ENCODE measurements at places on chromosomes 7 and 10. TPM values are rescaled to one million over a fixed set of nuclear protein-coding genes. Genes with fewer than 3 reads are reported as not detected.

DKK1 gene
- 2.7 TPM for total RNA-seq

HMX2 gene
- total RNA-seq = 1.1 TPM

AKR1C4 gene
- total RNA-seq = not detected

NDUFB2 gene
- total RNA-seq = 115 TPM

ASB10 gene
- total RNA-seq = not detected

IFIT1 gene
- total RNA-seq = 1.7 TPM

GIMAP4 gene
- total RNA-seq = not detected

ANKRD61 gene
- total RNA-seq = 0.72 TPM

NPC1L1 gene
- total RNA-seq = 0.09 TPM

SFTPA1 gene
- not detected for total RNA-seq

DNAJC30 gene
- 3.5 TPM for total RNA-seq

SPDYE2 gene
- total RNA-seq = not detected

CDC14C gene
- total RNA-seq = 0.23 TPM

VIM gene
- 1,743 TPM for total RNA-seq

FLNC gene
- total RNA-seq = 0.57 TPM

CALML5 gene
- total RNA-seq = not detected

PANK1 gene
- 11.2 TPM for total RNA-seq

OR13A1 gene
- total RNA-seq = not detected

SPDYE1 gene
- not detected for total RNA-seq

TMEM270 gene
- not detected for total RNA-seq

PRLHR gene
- total RNA-seq = not detected

ZC3HAV1L gene
- total RNA-seq = 11.4 TPM

SSC4D gene
- total RNA-seq = 0.37 TPM

SMARCD3 gene
- total RNA-seq = 39.0 TPM

Data from NCI-H460 (cell line).